Hematopoietic multipotent progenitor cell (in vitro differentiated cells): ENCODE measurements at places on chromosomes 3 and 15. TPM values are rescaled to one million over a fixed set of nuclear protein-coding genes. Genes with fewer than 3 reads are reported as not detected.

The GALNT15 gene
- under 0.01 TPM for total RNA-seq

GRCh38 chr3:38001456-38002081, 11.0 kb downstream of the VILL start:
- no peak for DNase-seq

The GPR62 gene
- under 0.01 TPM for total RNA-seq

- no peak for DNase-seq
These were observed 51.4 kb upstream of the IGF1R start for GRCh38 chr15:98596885-98597392.

The PRSS50 gene
- total RNA-seq: under 0.01 TPM
